ENCODE measurements at places on chromosomes 2 and 18.

GRCh38 chr2:101706819-101707177 is 9.3 kb downstream of the MAP4K4 start:
- no peaks in the 10 kb centered on the region for H3K27me3 ChIP-seq
- no peak for DNase-seq
- H3K36me3 ChIP-seq = no peaks in the 10 kb centered on the region
- peaks cover 7% of the 10 kb centered on the region for H3K4me1 ChIP-seq
- no peak overlapping the region for H3K27ac ChIP-seq
- H3K4me3 ChIP-seq = no peak overlapping the region

GRCh38 chr2:158649846-158650245 is 145.3 kb upstream of the DAPL1 start:
- no peak overlapping the region for H3K4me3 ChIP-seq
- H3K27me3 ChIP-seq = no peaks in the 10 kb centered on the region
- no peak overlapping the region for H3K27ac ChIP-seq
- no peaks in the 10 kb centered on the region for H3K4me1 ChIP-seq
- no peaks in the 10 kb centered on the region for H3K36me3 ChIP-seq
- no peak for DNase-seq

DNA sequence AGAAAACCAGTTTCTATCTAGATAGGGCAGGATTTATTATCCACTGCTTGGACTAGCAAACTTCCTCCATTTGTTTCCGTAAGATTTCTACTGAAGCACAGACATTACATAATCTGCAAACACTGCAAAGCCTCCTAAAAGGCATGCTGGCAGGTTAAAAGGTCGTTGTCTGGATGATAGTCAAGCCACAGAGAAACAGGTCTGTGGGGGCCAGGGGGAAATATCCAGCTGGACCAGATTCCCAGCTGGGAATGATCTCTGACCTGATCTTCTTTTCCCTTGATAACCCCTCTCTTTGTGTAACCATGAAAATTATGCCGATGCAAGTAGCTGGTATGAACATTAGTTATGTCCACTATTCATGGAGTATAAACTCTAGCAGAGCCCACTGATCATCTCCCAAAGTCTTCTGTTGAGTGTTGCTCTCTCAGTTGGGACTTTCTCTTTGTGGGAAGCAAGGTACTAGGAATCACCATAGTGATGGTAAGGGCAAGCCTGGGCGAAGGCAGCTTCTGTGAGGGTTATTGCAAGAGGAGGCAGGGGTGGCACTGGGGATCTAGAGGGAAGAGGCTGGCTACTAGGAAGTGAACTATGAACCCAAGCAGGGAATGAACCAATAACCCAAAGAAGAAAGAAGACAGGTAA is 61.3 kb downstream of the GDF7 start:
- no peaks in the 10 kb centered on the region for H3K4me1 ChIP-seq
- no peak overlapping the region for H3K4me3 ChIP-seq
- no peaks in the 10 kb centered on the region for H3K27me3 ChIP-seq
- no peaks in the 10 kb centered on the region for H3K36me3 ChIP-seq

- no peak overlapping the region for H3K27ac ChIP-seq
- H3K4me3 ChIP-seq = no peak overlapping the region
- no peak for DNase-seq
- H3K36me3 ChIP-seq = peaks cover 37% of the 10 kb centered on the region
- peaks cover 12% of the 10 kb centered on the region for H3K4me1 ChIP-seq
Observed at GRCh38 chr2:112485849-112486248, 3.9 kb downstream of the TTL start.

- H3K4me1 ChIP-seq = no peaks in the 10 kb centered on the region
- H3K27me3 ChIP-seq = no peaks in the 10 kb centered on the region
- no peak overlapping the region for H3K27ac ChIP-seq
- peaks cover 39% of the 10 kb centered on the region for H3K36me3 ChIP-seq
- no peak for DNase-seq
Observed at GRCh38 chr2:24816404-24816803, 23.2 kb downstream of the CENPO start.
